ENCODE measurements at places on chromosomes 12 and 14. TPM values are rescaled to one million over a fixed set of nuclear protein-coding genes. Genes with fewer than 3 reads are reported as not detected.

Gene SELPLG
- 224 TPM for total RNA-seq

Gene LRP1-AS
- not detected for total RNA-seq

Gene POTEM
- not detected for total RNA-seq

Gene PRR4
- total RNA-seq: 1.5 TPM

Gene MSI1
- not detected for total RNA-seq

Gene KLHL33
- total RNA-seq: 0.19 TPM

Gene CCDC198
- total RNA-seq: not detected

Gene BATF
- total RNA-seq: 32.7 TPM

Gene KRT85
- total RNA-seq: not detected

Gene C14orf132
- 3.1 TPM for total RNA-seq

Gene EPYC
- not detected for total RNA-seq

Gene BRI3BP
- 22.8 TPM for total RNA-seq

Gene A2ML1
- total RNA-seq: not detected

Gene KCNJ8
- total RNA-seq: not detected

Gene NT5DC3
- total RNA-seq: 2.7 TPM

Gene P3H3
- total RNA-seq: 0.96 TPM

Gene TAS2R13
- total RNA-seq: 0.48 TPM

Gene TMEM119
- 0.63 TPM for total RNA-seq

Gene ASIC1
- total RNA-seq: 3.1 TPM

Gene SLCO1B3
- not detected for total RNA-seq

Gene SLC6A13
- total RNA-seq: not detected

Gene TTLL5
- total RNA-seq: 30.6 TPM

Gene LTB4R
- total RNA-seq: 28.5 TPM

Gene MYO1A
- total RNA-seq: 1.2 TPM

Gene CLEC4E
- not detected for total RNA-seq

Gene FAM186B
- 0.13 TPM for total RNA-seq

Gene BTBD6
- 43.6 TPM for total RNA-seq

Gene COQ5
- total RNA-seq: 27.8 TPM

Gene DHH
- total RNA-seq: 0.24 TPM

Gene IPO4
- total RNA-seq: 43.3 TPM

Gene GPR135
- 0.86 TPM for total RNA-seq

Gene SMCO3
- total RNA-seq: not detected

Gene BEGAIN
- total RNA-seq: 1.4 TPM

Gene GRIP1
- total RNA-seq: 0.51 TPM

Gene LIN7A
- total RNA-seq: not detected

Gene SIX4
- total RNA-seq: not detected

Gene CLEC1B
- total RNA-seq: not detected

Gene CIDEB
- 29.0 TPM for total RNA-seq

Gene PFKM
- total RNA-seq: 17.3 TPM

Gene KRT72
- total RNA-seq: 5.4 TPM

Gene RPL10L
- not detected for total RNA-seq

Gene SSTR1
- total RNA-seq: not detected

Gene CACNA1C
- 0.28 TPM for total RNA-seq

Gene CEP170B
- total RNA-seq: 4.9 TPM

Gene CAPZA3
- total RNA-seq: not detected

Gene MARCHF9
- total RNA-seq: 32.3 TPM
